ENCODE measurements at places on chromosomes 5 and 9.
A peak's percentile ranks its signal among the peaks of the same experiment; 100 is the strongest.

DNA sequence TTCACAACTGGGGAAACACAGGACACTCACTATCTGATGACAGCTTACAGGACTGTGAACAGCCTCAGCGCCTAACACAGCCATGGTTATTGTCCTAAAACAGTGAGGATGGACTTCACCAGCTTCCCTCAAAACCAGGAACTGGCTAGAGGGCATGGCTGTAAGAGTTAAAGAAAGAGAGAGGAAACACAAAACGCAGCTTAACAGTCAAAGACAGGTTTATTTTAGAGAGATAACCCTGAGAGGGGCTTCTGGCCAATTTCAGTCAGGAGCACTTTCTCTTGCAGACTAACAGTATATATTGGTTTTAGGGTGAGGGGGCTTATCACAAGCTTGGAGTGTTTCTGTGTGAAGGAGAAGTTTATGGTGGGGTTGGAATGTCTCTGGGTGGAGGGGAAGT is 35.7 kb upstream of the RANBP17 start:
- no peak for DNase-seq

- no peak for DNase-seq
Observed at GRCh38 chr9:128685636-128686489, 3.2 kb upstream of the SET start.

DNA sequence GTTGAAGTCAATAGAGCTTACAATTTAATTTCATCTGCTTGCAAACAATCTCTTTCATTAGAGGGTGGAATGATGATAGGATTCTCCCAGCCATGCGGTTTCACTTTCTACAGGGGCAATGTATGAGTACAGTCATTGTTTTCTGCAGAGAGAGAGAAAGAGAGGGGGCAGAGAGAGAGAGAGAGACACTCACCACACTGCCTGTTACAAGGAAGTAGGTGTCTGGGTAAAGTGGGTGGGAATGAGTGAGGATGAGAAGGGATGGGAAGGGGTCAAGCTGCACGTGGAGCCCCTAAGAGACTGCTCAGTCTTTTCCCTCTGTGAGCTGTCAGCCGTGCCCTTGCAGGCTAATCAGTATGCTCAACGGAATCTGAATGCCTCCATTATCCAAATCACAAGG is 454.3 kb downstream of the KDM4C start:
- DNase-seq = no peak

- DNase-seq = no peak
Observed at GRCh38 chr5:120765189-120765588, 301.1 kb downstream of the PRR16 start.

DNA sequence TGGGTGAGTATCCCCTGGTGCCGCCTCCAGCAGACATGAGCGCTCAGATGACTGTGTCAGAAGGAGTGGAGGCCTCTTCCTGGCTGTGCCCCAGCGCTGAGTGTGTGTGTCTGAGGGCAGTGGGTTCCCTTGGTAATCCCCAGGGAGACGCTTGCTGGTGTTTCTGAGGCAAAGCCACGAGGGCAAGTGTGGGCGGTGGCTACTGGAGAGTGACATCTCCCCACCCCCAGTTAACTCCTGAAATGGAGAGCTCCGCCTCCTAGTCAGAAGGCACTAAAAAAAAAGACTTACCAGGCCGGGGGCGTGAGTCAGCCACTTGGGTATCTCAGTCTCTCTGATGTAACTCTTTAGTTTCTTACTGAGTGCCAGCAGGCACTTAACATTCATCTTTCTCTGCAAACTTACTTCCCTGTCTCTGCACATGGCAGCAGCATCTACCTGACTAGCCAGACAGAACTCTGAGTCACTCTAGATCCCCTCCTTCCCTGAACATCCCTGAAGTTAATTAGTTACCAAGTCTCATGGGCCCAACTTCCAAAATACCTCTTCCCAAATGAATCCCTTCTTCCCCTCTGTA is 19.3 kb downstream of the ORM2 start:
- DNase-seq = peak; percentile 91

GRCh38 chr9:72661401-72662135 is 140.2 kb downstream of the TMC1 start:
- DNase-seq = no peak

DNA sequence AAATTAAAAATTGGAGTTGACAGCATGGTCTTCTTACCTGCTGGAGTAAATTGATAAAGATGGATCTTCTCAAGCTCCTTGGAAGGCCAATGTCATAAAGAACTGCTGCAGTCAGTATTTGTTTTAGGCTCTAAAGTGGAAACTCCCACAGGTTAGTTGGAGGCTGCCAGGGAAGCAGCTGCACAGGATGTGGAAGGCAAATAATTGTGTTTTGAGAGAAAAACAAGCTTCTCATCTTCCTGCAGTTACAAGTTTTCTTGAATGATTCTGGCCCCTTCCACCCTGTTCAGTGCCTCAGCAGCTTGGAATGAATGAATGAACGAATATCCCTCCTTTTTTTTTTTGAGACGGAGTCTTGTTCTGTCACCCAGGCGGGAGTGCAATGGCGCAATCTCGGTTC is 13.9 kb downstream of the MROH2B start:
- no peak for DNase-seq

- no peak for DNase-seq
Observed at GRCh38 chr5:89826938-89827337, 582.6 kb downstream of the CETN3 start.

DNA sequence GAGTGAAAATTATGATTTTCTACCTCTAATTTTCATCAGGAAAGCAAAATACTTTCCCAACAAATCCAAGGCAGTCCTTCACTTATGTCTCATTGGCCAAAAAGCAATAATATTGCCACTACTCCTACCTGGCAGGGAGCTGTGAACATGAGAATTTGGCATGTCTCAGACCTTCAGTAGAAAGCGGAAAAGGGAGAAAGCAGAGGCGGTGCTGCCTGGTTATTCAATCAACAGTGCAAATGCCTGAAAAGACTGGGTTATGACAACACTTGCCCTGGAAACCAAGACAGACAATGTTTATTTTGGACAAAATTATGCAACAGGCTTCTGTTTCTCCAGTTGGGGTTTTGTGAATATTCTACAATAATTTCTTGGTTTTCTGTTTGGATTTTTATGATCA is 194.4 kb downstream of the TAF11L14 start:
- no peak for DNase-seq

DNA sequence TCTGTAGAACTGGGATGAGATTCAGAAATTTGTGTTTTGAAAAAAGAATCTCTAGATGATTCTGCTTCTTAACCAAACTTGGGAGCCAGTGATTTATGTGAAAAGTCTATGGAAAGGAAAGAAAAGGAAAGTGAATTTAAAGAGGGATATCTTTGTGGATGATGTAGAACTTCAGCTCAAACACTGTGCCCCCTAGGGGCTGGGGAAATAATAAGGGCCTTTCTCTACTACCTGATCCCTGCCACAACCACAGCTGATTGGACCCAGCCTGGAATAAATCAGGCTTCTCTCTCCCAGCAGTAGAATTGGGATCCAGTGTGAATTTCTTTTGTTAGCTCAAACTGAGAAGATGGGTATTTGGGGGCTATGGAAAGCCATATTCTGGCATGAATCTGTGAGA is 155.0 kb downstream of the PRELID2 start:
- DNase-seq = no peak

GRCh38 chr9:12739014-12739652 is 35.7 kb upstream of the LURAP1L start:
- no peak for DNase-seq

DNA sequence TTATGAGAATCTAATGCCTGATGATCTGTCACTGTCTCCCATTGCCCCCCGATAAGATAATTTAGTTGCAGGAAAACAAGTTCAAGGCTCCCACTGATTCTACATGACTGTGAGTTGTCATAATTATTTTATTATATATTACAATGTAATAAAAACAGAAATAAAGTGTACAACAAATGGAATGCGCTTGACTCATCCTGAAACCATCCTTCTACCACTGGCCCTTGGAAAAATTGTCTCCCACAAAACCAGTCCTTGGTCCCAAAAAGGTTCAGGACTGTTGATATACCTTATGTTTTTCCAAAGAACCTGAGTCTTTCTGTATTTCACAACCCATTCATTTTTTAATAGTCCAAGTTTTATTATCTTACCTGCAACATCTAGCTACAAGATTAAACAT is 403.5 kb downstream of the TAF11L14 start:
- no peak for DNase-seq

DNA sequence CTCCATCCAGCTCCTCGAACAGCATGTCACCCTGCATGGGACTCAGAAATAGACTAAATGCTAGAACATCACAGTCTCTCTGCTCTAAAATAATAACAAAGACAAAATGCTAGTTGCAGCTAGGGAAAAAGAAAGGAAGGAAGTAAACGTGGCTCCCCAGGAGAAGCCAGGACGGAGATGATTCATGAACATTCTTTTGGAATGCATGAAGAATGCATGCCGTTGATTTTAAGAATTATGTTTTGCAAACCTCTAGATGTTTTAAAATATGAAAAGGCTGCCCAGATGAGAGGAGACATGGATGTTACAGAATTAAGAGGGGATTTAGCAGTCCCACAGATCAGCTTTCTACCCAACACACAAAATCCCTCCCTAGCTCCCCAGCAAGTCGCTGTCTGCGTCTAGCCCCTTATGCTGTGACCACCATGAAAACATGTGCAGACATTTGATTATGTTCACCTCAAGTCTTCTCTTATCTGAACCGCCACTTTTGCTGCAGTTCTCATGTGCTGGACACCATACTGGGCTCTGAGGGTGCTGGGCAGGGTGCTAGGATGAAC is 139.4 kb upstream of the LMX1B start:
- no peak for DNase-seq

GRCh38 chr5:106171708-106172107 is 1499.0 kb downstream of the EFNA5 start:
- DNase-seq = no peak

GRCh38 chr9:111458139-111459009 is 25.8 kb downstream of the ECPAS start:
- DNase-seq = no peak

- no peak for DNase-seq
Observed at GRCh38 chr5:147245381-147246165, 10.7 kb downstream of the STK32A start.

- DNase-seq = no peak
Observed at GRCh38 chr9:126587187-126588185, 26.2 kb upstream of the LMX1B start.

DNA sequence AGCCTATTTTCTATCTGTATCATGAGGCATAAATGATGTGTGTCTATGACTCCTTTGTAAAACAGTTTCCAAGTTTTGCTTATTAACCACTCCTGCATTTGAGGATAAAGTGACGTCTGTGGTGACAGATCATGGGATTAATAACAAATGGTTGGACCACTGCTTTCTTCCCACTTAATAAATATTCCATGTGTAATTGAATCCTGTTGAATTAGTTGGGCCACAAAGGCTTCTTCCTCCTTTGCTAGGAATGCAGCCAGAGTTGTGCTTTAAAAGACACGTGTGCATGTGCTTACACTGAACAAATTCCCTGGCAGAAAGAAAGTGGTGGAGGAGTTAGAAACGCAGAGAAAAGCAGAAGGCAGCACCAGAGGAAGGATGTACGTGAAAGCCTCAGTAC is 150.2 kb downstream of the ACTBL2 start:
- DNase-seq = no peak

DNA sequence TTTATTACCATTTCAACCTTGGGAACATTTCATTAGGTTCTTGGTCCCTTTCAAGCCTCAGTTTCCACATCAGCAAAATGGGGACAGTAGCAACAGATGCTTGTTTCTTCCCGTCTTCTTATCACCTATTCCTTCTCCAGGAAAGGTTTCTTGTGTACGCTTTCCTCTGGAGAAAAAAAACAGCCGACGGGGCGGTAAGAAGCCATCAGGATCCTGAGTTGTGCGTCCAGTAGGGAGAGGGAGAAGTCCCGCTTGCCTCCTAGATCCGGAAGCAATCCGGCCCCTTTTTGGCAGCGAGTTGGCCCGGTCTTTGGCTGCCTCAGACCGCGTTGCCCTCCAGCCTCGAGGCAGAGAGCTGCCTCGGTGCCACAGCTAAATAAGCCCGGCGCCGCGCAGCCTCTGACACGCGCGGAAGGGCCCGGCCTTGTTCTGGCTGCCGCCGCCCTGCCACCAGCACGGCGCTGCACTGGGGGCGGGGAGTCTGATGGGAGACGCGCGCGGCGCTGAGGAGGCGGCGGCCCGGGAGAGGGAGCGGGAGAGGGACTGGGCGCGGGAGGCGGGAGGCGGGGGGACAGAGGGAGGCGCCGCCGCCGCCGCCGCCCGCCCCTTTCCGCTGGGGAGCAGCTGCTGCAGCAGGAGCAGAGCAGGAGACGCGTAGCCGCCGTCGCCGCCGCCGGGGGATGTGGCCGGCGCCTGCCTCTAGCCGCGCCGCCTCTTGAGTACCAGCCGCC is at the start of gene SLC44A1:
SLC44A1 (plus strand) TSS at position 649 of the 731 bp plus-strand sequence. CDS start 218 bp downstream, outside the sequence.
- DNase-seq = peak; percentile 88

DNA sequence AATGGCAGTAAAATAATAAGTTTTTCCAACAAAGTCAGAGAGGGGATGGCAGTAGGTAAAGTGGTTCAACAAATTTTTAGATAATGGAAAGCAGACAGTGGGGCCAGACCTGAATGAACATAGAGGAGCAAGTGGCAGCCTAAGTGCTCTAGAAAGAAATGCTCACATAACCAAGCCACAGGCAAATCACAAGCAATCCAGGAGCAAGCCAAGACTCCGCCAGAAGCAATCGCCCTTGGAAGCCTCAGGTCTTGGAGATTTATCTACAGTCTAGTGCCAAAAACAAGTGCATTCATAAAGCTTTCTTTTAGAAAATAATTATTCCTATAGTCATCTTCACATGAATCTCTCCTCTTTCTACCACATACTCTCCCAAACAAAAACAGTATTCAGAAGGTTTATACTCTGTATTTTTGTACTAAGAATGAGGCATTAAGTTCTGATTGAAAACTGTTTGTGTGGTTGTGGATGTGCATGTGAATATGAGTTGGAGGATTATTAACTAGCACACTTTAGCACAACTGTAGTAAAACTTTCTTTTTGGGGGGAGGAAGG is 375.5 kb downstream of the CDH9 start:
- no peak for DNase-seq

- DNase-seq = peak; percentile 16
Observed at GRCh38 chr9:15357050-15357653, 50.1 kb upstream of the TTC39B start.

- DNase-seq = no peak
Observed at GRCh38 chr5:21774801-21775200, 1078.3 kb downstream of the CDH12 start.

GRCh38 chr5:100676817-100677631 is 141.8 kb downstream of the FAM174A start:
- DNase-seq = no peak

- no peak for DNase-seq
Observed at GRCh38 chr9:95142315-95142714, 175.2 kb downstream of the FANCC start.

GRCh38 chr9:120303519-120303918 is 276.4 kb downstream of the CDK5RAP2 start:
- no peak for DNase-seq

DNA sequence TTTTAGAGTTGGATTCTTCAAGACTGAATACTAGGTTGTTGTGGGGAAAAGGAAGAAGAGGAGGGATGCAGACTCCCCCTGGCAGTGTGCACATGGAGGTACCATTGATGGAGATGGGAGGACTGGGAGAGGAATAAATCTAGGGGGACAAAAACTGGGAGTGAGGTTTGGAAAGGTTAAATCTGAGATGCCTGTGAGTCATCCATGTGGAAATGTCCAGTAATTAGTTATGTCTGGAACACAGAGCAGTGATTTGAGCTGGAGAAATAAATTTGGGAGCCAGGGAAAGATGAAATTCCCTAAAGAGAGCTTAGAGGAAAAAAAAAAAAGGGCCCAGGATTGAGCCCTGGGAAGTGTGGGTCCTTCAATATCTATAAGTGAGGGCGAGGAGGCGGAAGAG is 8.0 kb upstream of the CCIN start:
- DNase-seq = no peak

- DNase-seq = no peak
Observed at GRCh38 chr9:78393340-78393739, 96.4 kb downstream of the PSAT1 start.

GRCh38 chr5:173679909-173680630 is 63.6 kb upstream of the BOD1 start:
- DNase-seq = no peak
